ENCODE measurements at places on chromosomes 11 and 22.

DNA sequence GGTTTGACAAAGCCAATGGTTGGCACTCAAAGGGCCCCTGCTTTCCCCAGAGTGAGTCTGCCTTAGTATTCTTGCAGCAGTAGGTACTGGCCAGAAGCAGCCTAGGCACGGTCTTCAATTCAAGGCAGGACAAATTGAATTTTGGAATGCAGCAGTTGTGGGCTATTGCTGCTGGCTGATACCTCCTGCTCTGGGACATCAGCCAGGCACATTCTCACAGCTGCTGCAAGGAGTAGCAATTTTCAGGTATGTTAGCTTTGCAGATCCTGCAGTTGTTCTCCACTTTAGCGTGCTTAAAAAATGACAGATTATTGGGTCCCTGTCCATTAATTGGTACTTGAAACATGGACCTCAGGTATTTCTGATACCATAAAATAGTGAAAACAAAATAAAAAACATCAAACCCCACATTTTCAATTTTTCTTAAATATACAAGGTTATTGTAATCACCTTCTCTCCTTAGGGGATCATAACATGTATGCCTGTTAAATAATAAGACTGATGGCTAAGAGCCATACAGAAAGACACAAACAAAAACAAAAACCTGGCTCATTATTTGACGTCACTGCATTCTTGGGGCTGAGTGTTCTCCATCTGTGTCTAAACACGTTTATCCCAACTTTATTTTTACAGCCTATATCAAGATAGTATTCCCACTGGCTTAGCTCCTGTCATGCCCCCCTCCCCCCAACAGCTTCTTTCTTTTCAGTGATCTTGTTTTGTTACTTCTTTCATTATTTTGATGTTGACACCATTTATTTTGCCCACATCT lies 85.1 kb upstream of the CARD18 start:
- DNase-seq: no peak

GRCh38 chr11:61453695-61454094 lies 23.8 kb downstream of the SDHAF2 start:
- DNase-seq: no peak

DNA sequence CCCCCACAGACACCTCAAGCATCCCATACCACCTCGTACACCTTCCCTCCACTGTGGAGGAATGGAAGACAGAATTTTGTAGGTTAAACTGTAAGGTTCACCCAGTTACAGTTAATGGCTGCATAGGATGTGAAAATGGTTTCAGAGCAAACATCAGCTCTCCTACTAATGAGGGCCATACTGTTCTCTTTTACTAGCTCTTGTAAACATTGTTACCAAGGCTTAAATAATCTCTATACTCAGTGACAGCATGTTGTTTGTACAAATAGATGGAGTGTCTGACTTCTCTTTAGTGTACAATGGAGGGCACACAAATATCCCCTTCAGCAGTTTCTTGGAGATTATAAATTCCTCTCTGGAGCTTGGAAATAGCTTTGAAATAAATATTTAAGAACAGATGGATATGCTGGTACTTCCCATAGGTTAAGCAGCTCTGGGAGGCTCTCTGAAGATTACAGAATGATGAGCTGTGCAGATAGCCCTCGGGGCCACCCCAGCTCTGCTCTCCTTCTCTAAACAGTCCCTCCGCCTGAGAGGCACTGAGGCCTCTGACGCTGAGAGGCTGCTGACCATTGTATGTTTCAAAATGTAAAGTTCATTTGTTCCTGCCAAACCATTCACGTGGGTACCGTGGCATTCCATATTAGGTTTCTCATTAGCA lies 25.7 kb downstream of the TTC12 start:
- no peak for DNase-seq

DNA sequence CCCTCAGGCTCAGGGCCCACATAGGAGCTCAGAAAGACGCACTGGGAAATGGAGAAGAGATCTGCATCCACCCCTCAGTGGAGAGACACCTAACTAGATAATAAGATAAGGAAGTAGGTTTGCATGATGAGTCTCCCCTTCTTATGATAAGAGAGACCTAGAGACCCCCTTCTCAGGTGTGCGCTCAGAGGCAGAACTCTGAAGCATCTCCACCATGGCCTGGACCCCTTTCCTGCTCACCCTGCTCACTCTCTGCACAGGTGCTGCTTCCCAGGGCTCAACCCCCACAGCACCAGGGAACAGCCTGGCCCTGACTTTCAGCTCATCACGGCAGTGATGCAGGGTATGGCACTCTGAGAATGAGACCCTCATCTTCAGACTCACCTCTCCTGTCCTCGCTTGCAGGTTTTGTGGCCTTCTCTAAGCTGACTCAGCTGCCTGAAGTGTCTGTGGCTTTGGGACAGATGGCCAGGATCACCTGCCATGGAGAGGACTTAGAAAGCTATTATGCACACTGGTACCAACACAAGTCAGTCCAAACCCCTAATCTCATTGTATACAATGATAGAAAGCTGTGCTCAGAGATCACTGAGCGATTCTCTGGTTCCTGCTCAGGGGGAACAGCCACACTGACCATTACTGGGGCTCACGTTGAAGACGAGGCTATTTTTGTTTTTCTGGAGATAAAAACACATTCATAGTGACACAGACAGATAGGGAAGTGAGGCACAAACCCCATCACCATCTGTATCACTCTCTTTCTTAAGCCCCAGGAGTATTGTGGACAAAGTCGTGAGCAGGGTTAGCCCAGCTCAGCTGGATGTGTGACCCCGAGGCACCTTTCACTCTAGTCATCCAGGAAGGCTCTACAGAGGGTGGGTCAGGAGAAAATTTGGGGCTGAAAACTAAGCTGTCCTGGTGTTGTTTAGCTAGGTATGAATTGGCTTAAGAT lies 29.7 kb upstream of the IGLL5 start:
- no peak for DNase-seq

- peak; percentile 4 for DNase-seq
These were observed 167.0 kb downstream of the BUD13 start for GRCh38 chr11:116605543-116606459.

- DNase-seq: no peak
These were observed 134.7 kb downstream of the JRKL start for GRCh38 chr11:96524475-96524874.

DNA sequence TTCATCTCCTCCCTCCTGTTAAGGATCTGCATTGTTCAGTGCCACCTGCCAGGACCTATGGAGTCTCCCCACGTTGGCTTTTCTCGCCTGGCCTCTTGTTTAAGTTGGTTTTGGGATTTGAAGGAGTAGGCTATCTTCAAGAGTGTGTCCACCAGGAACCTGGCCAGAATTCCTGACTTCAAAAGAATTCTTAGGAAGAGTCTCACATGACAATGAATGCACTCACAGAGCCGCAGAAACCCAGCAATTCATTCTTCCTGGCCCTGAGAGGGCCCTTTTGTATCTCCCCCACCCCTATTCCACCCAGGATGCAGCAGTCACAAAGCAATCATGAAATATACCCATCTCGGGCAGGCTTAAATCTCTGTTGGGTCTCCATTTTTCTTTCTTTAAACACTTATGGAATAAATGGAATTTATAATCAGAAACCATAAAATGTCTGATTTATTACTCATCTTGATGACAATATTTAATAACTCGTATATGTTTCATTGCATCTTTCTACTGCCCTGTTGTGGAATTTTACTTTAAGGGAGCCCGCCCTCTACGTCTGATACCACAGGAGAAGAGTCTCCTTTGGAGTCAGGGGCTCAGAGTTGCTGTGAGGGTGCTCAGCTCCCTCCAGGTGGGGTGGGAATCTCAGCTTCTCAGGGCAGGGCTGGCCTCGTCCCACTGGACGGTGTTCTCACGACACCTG lies 507.0 kb downstream of the NTM start:
- no peak for DNase-seq

GRCh38 chr11:134543241-134543640 lies 131.2 kb upstream of the B3GAT1 start:
- no peak for DNase-seq

GRCh38 chr11:88310246-88310645 lies 27.3 kb downstream of the CTSC start:
- DNase-seq: no peak

DNA sequence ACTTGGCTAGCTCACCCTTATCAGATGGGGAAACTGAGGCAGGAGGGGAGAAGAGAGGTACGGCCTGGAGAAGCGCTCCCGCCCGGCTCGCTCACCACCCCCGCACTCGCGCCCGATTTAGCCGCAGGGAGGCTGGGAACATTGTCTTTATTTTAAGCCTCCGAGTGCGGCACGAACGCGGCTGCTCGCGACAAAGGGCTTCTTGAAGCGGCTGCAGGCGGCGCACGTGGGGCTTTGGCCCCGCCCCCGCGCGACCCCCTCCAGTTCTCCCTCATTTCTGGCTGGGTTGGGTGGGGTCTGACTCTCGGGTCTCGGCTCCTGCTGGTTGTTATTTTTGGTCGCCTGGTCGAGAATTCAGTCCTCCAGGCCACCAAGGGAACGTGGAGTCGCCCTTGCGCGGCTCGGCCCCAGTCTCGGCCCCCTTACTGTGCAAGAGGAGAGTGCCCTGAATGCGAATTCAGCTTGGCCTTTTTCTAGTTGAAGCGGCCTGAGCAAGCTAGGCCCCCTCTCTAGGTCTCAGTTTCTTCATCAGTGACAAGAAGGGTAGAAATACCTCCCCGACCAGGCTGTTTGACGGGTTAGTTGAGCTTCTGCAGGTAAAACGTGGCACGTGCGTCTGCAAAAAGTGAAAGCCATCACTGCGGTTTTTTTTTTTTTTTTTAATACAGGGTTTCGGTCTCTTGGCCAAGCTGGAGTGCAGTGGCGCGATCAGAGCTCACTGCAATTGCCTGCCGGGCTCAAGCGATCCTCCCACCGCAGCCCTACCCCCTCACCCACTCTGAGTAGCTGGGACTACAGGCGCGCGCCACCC lies 2.6 kb upstream of the CHRM1 start:
- no peak for DNase-seq

DNA sequence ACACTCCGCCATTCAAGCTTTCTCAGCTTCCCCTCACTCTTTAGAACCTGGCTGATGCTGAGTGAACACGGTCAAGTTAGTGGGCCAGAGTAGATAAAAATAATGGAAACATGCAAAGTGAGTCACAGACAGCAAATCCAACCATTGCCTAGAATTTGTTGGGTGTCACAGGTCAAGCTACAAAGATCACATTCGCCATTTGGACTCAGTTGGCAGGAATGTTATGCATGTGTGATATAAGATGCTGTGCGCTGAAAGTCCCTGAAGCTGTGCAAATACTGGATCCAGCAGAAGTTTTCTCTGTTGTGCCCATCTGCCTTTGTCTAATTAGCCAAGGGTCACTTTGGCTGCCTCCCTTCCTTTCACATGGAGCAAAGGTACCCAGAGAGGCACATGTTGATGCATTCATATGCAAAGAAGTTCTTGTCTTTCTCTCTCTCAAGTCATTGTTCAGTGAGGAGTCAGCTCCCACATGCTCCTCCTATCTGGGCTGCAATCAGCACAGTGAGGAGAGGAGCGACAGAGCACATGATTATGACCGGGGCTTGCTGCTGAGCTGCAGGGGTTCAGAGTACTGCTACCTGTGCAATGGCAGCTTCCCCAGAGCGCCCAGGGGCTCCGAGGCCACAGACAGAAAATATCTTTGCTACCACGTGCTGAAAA lies 39.7 kb downstream of the FLI1 start:
- DNase-seq: no peak

DNA sequence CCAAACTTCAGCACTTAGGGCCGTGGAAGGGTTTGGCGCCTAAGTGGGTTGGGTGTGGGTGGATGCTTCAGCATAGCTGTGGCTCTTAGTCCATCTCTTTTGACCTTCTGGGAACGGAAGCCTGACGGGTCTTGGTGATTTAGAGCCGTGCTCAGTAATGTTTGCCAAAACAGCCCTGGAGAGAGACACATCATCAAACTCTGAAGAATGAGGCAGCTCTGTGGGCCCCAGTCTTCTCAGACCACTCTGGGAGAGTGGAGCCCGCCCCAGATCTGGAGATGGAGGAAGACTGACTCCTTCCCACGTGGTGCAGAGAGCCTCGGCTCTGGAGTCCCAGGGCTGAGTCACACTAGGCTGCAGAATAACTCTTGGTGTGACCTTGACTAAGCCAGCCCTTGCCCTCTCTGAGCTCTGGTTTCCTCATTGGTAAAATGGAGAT lies 168.9 kb downstream of the C11orf91 start:
- no peak for DNase-seq

DNA sequence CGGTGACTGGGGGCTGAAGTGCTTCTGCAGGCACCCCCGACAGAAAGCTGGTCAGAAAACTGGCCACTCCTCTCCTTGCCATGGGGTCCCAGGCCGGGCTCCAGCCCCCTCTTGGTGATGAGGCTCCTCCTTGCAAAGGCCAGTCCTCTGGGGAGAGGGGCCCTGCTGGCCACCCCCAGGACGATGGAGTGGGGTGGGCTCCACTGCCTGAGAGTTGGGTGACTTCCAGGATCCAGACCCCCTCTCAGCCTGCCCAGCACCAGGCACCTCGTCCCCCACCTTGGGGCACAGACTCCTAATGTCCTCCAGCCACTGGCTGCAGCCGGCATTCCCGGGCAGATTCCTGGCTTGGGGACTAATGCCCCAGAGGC lies 441 bp upstream of the RPS6KA4 start:
- no peak for DNase-seq

DNA sequence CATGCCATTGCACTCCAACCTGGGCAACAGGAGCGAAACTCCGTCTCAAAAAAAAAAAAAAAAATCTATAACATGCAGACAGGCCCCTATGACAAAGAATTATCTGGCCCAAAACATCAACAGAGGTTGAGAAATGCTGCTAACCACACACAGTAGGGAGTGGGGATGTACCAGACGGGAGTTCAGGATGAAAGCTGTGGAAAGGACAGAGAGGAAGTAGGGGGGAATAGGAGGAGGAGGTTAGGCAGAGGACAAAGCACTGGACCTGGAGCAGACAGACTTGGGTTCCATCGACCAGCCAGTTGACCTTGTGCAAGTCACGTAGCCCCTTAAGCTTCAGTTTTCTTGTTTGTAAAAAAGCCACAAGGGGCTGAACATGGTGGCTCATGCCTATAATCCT lies 12.5 kb downstream of the LRP4 start:
- no peak for DNase-seq

DNA sequence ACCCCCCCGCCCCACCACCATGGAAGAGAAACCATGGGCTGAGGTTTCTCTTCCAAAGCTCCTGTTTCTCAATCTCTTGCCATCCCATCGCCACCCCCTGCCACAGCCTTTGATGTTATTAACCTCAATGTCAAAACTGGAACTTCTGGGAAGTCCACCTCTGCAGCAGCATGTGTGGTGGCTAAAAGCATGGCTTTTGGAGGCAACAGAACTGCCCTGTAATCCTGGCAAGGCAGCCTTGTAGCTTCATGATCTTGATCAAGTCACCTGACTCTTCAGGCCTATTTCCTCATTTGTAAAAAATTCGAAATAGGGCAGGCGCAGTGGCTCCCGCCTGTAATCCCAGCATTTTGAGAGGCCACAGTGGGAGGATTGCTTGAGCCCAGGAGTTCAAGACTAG lies 3.5 kb upstream of the COX8A start:
- no peak for DNase-seq

DNA sequence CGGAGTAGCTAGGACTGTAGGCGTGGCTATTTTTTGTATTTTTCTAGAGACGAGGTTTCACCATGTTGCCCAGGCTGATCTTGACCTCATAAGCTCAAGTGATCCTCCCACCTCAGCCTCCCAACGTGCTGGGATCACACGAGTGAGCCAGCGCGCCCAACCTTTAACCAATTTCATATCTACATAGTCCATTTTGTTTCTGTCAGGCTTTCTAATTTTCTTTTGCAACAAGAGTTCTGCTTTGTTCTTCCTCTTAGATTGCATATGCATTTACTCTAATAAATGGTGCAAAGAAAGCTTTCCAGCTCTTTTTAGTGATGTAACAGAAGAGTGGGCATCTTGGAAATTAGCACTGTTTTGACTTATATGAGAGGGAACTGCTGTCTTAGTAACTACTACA lies 13.3 kb downstream of the RTN3 start:
- no peak for DNase-seq

Data from stimulated activated CD8-positive, alpha-beta memory T cell treated with anti-CD3 and anti-CD28 coated beads, Interleukin-4, amount 100 ng/mL, for 24 hours (primary cell).